ENCODE measurements at places on chromosomes 1 and 21.

- DNase-seq: no peak
Observed at GRCh38 chr1:230916587-230917283, 48.4 kb upstream of the C1orf198 start.

DNA sequence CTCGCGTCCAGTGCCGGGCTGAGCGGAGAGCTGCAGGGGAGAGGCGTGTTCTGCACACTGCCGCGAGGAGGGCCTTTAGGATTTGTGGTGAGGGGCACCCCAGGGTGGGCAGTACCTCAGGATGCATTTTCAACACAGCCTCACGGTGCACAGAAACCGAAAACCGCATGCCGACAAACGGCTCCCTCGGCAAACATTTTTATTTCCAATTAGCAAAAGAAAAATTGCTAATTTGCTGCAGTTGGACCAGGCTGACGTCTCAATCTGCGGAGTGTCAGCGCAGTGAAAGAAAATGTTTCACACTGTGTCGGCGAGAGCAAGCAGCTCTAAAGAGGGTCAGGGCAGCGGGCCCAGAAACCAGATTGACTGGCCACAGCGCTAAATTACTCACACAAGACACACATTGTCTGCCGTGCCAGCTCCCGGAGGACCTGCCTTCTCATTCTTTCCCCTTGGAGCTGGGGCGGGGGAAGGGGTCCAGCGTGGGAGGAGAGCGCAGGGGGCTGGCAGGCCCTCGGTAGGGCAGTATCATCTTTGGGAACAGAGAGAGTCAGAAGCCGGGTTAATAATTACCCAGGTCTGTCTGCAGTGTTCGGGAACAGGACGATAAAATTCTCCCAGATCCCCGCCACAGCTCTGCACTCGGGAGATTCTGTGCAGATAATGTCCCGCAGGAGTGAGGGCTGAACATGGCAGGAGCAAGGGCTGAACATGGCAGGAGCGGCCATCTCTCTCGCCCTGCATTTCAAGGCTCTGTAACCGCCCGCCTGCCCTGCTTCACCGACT is 150.2 kb downstream of the PRDM16 start:
- DNase-seq: no peak

DNA sequence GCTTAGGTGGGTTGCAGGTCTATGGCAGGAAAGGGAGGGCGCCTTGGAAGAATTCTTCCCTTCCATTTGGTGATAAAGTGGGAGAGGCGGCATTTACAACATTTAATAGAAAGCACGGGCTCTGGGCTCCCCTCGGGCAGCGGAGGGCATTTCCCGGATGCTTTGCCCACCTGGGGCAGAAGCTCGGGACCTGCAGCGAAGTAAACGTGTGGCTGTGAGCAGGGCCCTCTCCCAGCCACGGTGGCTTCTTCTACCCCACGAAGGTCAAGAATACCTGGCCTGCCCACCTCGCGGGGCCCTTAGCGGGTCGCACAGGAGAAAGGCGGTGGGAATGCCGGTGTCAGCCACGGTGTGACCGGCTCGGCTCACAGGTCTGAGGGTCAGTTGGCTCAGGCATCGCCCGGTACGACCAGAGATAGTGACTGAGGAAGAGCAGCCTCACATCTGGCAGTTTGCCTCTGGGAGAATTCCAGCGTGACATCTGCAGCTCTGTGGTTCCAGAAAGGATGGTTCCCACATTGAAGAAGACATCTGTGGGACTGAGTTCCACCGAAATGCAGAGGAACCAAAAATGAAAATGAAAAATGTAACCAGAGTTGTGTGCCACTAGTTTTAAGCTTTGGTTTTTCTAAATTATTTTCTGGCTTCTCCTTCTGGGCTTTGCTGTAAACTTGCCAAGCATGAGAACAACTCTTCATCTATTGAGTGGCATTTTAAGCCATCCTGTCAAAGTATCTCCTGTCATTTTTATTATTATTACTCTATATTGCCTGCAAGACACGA is 720 bp upstream of the F3 start:
- peak; percentile 70 for DNase-seq

DNA sequence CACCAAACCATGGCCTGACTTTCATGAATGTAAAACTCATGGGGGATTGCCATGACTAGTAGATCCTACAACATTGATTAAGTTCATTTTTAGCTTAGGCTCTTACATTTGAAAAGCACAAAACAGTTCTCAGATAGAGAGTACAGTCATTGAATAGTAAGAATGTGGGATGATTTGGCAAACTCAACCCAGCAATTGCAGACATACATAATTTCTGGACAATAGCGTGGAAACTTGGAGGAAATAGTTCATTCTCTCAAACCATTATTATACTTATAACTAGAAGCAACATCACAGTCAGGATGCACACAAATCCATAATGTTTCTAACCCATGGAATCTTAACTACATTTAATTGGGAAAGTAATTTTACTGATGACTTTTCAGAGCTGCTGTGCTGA is 598.2 kb downstream of the LMO4 start:
- no peak for DNase-seq

DNA sequence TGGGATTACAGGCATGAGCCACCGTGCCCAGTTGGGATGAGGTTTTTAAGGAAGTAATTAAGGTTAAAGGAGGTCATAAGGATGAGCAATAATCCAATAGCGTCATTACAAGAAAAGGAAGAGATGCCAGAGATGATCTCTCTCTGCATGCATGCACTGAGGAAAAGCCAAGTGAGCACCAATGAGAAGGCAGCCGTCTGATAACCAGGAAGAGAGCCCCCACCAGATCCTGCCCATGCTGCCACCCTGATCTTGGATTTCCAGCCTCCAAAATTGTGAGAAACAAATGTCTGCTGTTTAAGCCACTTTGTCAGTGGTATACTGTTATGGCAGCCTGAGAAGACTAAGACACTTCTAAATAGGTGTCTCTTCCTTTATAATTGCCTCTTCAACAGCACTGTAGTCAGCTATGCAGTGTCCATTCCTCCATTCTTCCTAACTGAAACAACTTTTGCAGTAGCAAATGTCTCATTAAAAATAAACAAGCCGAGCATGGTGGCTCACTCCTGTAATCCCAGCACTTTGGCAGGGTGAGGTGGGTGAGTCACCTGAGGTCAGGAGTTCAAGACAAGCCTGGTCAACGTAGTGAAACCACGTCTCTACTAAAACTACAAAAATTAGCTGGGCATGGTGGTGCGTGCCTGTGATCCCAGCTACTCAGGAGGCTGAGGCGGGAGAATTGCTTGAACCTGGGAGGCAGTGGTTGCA is 216.2 kb upstream of the RUNX1 start:
- DNase-seq: no peak

DNA sequence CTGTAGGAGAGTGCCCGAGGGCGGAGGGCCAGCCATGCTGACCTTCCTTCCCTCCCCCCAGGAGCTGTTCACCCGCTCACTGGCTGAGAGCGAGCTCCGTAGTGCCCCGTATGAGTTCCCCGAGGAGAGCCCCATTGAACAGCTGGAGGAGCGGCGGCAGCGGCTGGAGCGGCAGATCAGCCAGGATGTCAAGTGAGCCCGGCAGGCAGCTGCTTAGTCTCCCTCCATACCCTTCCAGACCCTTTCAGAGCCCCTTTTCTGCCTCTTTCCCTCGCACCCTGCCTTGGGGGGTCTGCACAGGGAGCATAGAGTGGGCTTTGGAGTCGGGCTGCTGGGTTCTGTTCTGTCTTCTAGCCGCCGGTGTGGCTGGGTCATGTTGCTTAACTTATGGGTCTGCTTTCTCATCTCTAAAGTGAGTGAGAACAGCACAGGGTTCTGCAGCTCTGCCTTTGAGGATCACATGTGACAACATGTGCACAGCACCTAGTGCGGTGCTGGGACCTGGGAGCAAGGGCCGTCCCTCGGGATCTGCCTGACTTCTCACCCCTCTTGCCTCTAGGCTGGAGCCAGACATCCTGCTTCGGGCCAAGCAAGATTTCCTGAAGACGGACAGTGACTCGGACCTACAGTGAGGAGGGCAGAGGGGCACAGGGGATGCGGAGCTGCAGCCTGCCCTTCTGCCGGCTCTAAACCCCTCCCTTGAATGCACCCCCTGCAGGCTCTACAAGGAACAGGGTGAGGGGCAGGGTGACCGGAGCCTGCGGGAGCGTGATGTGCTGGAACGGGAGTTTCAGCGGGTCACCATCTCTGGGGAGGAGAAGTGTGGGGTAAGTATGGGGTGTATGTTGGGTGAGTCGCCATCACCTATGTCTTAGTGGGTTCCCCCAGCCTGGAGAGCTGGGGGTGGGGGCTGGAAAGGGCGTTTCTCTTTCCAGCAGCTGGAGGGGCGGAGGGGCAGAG is 6.2 kb downstream of the AMPD2 start:
- DNase-seq: peak; percentile 70

- DNase-seq: no peak
Observed at GRCh38 chr1:215529111-215529510, 38.0 kb upstream of the KCTD3 start.

Data from left forelimb (tissue), 1 donor.